ENCODE measurements at places on chromosomes 11 and 22.

- DNase-seq: no peak
These were observed 9.0 kb downstream of the GNAZ start for GRCh38 chr22:23079240-23079768.

DNA sequence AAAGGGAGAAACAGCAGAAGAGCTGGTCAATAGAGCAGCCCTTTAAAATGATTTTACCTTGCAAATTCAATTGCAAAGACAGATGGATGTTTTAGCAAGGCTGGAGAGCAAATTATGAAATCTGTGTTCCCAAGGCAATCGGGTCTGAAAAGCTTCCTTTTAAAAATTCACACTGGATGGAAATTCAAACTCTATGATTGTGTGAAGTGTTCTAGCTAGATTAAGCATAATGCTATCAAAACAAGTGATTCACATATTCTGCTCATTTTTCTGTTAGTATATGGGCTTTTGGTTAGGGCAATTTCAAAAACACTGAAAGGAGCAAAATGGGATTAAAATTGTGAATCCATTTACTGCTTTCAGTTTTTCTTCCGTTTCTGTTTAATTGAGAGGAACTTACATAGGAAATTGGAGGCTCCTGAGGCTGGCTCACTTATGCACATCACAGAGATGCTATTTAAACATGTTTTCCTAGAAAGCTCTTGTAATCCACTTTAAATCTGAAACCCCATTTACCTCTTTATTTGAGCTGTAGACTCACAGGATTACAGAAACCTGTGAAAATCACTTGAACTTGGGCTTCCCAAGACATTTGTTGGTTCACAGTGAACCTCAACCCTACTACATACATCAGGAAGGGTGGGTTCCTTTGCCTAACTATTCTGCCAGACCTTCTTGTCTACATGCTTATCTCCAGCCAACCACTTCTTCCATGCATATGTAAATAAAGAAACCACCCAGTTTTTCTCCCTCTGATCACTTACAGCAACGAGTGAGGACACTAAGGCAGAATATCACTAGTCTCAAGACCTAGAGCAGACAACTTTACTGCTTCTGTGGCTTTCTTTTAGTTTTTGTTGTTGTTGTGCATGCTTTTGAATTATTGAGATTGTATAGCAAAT lies 201.9 kb upstream of the PITPNB start:
- no peak for DNase-seq

- no peak for DNase-seq
These were observed 76.0 kb upstream of the MTMR2 start for GRCh38 chr11:95999711-96000406.

DNA sequence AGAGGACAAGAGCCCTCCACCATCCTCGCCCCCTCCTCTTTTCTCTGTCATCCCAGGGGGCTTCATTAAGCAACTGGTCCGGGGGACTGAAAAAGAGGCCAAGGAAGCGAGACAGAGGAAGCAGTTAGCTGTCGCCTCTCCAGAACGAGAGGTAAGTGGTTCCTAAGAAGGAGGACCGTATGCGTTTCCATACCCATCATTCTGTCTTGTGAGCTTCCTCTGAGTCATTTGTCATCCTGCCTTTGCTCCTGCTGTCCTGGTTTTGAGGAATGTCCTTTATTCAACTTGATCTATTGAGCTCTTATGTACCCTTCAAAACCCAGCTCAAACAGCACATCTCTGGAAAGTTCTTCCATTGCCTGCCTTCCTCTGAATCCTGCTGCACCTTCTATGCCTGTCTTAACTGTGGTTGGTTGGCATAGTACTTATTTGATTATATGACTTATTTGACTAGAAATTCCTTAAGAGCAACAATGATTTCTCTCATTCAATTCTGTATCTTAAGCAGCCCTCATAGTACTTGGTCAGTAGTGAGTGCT lies 21.3 kb downstream of the MYO18B start:
- DNase-seq: no peak

GRCh38 chr11:17393472-17393871 lies 5.0 kb upstream of the KCNJ11 start:
- no peak for DNase-seq

DNA sequence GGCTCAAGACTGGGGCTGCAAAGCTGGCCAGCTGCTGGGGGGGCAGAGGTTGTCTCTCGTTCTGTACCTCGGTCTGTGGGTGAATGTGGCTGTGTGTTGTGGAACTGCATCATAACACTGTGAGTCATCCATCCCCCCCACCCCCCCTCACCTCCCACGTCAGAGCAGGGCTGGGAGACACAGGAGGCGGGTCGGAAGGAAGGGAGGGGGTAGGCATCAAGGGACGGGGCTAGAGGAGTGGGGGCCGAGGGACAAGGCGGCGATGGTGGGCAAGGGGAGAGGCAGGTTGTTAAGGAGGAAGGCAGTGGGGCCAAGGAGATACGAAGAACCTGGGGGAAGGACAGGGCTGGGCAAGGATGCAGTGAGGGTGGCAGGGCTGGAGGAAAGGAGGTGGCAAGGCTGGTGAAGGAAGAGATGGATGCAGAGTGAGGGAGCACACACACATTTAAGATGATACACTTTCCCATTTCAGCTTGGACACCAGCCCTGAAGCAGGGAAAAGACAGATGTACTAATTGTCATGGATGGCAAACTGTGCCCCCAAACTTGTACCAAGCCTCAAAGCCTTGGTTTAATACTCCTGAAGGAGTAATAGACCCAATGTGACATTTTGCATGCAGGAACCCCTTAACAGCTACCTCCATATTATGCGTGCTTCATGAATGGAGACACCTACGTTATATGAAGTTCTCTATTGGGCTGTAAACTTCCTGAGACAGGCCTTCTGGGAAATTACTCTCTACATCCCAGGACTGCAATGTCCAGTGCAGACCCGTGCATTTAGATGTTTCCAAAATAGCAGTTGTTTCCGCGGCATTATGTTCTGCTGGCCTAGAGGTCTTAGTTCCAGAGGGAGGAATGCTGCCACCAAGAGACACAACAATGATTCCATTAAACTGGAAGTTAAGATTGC lies at the start of gene YPEL4:
YPEL4 (minus strand) TSS at position 87 of the 913 bp plus-strand sequence. CDS start 2,805 bp downstream, outside the sequence.
- peak; percentile 64 for DNase-seq

DNA sequence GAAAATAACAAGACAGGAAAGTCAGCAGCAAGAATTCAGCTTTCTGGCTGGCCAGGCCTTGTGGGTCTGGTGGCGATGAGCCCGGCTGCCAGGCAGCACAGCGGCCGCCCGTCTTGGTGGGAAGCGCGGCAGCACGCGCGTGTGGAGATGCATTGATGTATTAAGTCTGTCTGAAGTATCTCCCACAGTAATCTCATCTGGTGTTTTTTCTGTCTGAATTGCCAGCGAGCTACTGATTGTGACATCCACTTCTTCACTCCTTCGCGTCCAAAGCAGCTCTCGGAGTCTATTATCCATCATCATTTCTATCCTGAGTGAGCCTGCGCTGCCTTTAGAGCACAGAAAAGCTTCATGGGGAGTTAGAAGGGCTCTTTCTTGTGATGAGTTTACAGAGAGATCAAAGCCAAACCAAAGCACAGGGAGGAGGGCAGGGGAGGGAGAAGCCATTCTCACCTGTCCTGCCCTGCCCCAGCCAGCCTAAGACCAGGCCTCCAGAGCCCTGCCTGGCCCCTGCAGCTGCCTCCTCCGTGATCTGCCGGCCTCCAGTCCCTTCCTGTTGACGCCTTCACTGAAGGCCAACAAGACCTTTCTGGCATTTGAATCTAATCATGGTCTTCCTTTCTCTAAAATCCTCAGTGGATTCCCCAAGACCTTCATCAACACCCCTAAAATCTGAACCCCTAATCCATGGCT lies 1419.0 kb downstream of the TBC1D22A start:
- DNase-seq: no peak

DNA sequence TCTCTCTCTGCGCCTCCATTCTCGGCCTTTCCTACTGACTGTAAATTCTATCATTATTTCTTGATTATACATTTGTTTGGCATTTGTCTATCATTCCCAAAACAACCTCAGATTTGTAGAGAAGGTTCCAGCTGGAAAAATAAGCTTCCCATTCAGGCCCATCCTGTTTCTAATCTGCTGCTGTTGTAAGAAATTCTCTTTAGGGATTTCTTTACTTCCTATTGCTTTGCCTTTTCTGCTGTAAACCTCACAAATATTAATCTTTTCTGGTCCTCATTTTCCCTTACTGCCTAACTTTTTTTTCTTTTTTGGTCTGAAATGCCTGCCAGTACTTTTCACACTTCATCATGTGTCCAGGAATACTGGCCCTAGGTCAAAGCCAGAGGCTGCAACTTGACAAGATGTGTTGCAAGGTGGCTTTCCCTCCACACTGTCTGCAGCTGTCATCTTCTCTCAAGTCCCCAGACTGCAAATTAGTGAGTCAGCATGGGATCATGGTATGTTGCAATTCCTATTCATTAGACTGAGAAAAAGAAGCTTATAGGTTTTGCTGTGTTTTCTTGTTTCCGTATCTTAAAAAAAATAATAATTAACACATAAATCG lies 858.7 kb upstream of the CHORDC1 start:
- DNase-seq: no peak

DNA sequence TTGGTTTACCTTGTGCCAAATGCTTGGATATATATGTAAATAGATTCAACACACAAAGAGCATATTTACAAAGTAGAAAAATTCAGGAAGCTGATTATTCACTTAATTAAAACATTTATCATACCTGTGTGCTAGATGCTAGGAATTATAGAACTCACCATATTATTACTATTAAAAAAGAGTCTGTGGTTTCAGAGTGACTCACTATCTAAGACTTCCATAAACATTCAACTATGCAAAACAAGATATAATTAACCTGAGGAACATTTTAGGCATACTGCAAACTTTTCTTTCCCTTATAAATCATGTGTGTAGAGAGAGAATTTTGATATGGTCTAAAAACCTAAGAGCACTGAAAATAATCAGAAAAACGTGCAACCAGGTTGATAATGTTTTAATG lies 27.3 kb downstream of the CTSC start:
- no peak for DNase-seq

GRCh38 chr11:50181334-50181733 lies 148.7 kb downstream of the OR4C45 start:
- DNase-seq: no peak

GRCh38 chr11:46348566-46349401 lies 1.5 kb downstream of the DGKZ start:
- peak; percentile 79 for DNase-seq

DNA sequence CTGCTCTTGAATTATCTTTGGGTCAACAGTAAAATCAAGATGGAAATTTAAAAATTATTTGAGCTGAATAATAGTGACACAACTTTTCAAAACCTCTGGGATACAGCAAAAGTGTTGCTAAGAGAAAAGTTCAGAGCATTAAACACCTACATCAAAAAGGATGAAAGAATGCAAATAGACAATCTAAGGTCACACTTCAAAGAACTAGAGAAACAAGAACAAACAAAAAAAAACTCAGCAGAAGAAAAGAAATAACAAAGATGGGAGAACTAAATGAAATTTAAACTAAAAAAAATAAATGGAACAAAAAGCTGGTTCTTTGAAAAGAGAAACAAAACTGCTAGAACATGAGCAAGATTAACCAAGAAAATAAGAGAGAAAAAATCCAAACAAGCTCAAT lies 15.0 kb upstream of the TMEM45B start:
- DNase-seq: no peak

- no peak for DNase-seq
These were observed 6.4 kb downstream of the SELENOM start for GRCh38 chr22:31100762-31101525.

GRCh38 chr22:33780531-33781136 lies 139.6 kb downstream of the LARGE1 start:
- no peak for DNase-seq

GRCh38 chr11:75802913-75803820 lies 11.8 kb upstream of the UVRAG start:
- DNase-seq: peak; percentile 71

GRCh38 chr11:112795142-112795815 lies 165.9 kb upstream of the NCAM1 start:
- DNase-seq: peak; percentile 28

- DNase-seq: no peak
These were observed 15.4 kb downstream of the MS4A13 start for GRCh38 chr11:60530454-60531100.

DNA sequence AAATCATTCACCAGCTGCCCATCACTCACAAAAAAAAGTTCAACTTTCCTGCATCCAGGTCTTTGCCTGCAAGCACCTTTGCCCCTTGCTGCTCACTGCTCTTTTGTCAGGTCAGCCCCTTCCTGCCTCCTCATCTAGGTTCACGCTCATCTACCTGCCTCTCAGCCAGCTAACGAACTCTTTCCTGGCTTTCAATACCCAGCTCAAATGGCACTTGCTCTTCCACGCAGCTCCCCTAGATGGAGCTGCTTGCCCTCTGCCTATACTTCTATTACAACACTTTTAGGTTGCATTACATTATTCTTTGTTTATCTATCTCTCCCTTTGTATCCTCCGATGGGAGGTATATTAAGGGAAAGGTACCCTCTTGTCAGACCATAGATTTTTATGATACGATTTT lies 78.9 kb upstream of the TBCEL start:
- no peak for DNase-seq

- no peak for DNase-seq
These were observed 47.0 kb upstream of the TIMP3 start for GRCh38 chr22:32754413-32755041.

DNA sequence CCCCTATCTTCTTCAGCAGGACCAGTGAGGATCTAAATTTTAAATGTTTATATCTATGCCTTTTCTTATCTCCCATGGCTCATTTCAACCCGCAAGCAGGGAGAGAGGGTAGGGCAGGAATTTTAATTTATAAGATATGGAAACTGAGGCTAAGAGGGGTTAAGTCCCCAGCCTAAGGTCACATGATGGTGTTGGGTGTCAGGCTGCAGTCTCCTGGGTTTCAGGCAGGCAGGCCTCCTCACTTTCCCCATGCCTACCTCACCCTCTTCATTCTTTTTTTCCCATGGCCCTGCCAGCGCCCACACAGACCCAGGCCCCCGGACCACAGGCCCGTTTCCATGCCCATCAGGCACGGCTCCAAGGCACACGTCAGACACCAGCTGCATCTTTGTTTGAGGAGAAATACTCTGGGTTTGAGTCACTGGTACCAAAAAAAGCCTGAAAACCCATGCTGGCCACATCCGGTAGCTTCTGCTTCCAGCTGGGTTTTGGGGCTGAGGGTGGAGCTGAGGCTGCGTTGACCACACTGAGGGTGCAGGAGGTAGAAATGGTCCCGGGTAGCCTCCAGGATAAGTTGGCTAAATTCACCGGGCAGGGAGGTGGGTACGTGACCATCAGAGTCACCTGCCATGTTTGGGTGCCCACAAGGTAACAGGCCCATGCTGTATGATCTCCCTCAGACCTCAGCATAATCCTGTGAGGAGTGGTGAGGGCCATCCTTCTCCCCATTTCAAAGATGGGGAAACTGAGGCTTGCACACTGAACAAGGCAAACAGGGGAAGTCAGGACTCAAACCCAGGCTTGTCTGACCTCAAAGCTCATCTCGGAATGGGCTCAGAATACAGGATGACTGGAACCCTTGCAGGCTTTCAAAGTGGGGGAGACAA lies 7.5 kb downstream of the CRYBB1 start:
- DNase-seq: peak; percentile 35
